ENCODE measurements at places on chromosomes 1 and 21. TPM values are rescaled to one million over a fixed set of nuclear protein-coding genes. Genes with fewer than 3 reads are reported as not detected.

Gene ZFP69B
- 5.2 TPM for total RNA-seq

Gene LIPI
- not detected for total RNA-seq

Gene CDK18
- total RNA-seq, result 4.4 TPM

Gene ZNF692
- total RNA-seq, result 5.3 TPM

Gene ADGRB2
- 3.5 TPM for total RNA-seq

Gene CNIH3
- total RNA-seq, result 2.5 TPM

Gene CLIC6
- total RNA-seq, result not detected

Gene KIRREL1
- total RNA-seq, result 35.2 TPM

Gene DRAXIN
- total RNA-seq, result not detected

Gene MYCBP
- 53.0 TPM for total RNA-seq

Gene SELP
- 0.37 TPM for total RNA-seq

Gene FCRL4
- total RNA-seq, result not detected

Gene SH2D5
- total RNA-seq, result 0.56 TPM

Gene SLC9C2
- not detected for total RNA-seq

Gene LCE2B
- not detected for total RNA-seq

Gene TMEM50B
- total RNA-seq, result 29.6 TPM

Gene PIK3R3
- total RNA-seq, result 14.9 TPM

Gene KCTD3
- 30.4 TPM for total RNA-seq

Gene INSRR
- not detected for total RNA-seq

Gene SOD1
- 769 TPM for total RNA-seq

Gene TMEM52
- 0.29 TPM for total RNA-seq

Gene S100A16
- total RNA-seq, result 25.1 TPM

Gene CEP104
- 13.1 TPM for total RNA-seq

Gene UTS2
- not detected for total RNA-seq

Gene LCE1E
- total RNA-seq, result not detected

Gene CNTN2
- 0.02 TPM for total RNA-seq

Gene LCE3E
- total RNA-seq, result not detected

Gene MAP1LC3C
- 0.08 TPM for total RNA-seq

Gene SLC22A15
- 0.60 TPM for total RNA-seq

Gene SLC44A3
- total RNA-seq, result 1.1 TPM

Gene CCDC30
- not detected for total RNA-seq

Gene C1orf50
- total RNA-seq, result 5.8 TPM

Gene TMPRSS15
- total RNA-seq, result 1.4 TPM

Gene KLHDC8A
- not detected for total RNA-seq

Gene ADAMTS4
- total RNA-seq, result not detected

Gene HPCAL4
- 0.74 TPM for total RNA-seq

Gene TIE1
- 0.04 TPM for total RNA-seq

Gene S100A14
- total RNA-seq, result not detected

Gene AADACL4
- total RNA-seq, result not detected

Gene KAZN
- 1.6 TPM for total RNA-seq

Gene CHIT1
- total RNA-seq, result not detected

Gene SYCP1
- total RNA-seq, result not detected

Gene CSF1
- total RNA-seq, result 18.9 TPM

Gene TNFRSF8
- not detected for total RNA-seq

Gene RGS7
- total RNA-seq, result not detected

Gene SYTL1
- total RNA-seq, result 1.0 TPM

Gene SHE
- not detected for total RNA-seq

Gene EXO1
- total RNA-seq, result 49.1 TPM

Gene CD244
- not detected for total RNA-seq

Gene NHLH1
- total RNA-seq, result 0.04 TPM

Gene WLS
- 139 TPM for total RNA-seq

Gene NFASC
- total RNA-seq, result 3.2 TPM
